ENCODE measurements at places on chromosomes 5 and 9.

- no peak for DNase-seq
Observed at GRCh38 chr9:24738421-24738961, 192.8 kb upstream of the IZUMO3 start.

DNA sequence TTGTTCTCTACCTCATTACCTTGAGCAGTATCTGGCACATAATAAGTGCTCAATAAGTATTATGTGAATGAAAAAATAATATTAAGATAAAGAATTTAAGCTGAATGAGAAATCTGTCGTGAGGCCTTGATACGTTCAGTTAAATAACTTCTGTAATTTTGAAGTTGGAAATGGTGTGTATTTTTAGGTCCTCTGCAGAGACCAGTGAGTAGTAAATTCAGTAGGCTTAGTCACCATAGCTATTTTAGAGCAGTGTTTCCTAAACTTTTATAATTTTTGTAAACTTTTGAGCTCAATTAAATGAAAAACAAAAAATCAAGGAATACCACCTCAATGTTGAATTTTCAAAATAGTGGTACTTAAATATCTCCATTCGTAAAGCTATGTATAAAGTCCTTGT is 25.0 kb downstream of the ERBIN start:
- DNase-seq = no peak

DNA sequence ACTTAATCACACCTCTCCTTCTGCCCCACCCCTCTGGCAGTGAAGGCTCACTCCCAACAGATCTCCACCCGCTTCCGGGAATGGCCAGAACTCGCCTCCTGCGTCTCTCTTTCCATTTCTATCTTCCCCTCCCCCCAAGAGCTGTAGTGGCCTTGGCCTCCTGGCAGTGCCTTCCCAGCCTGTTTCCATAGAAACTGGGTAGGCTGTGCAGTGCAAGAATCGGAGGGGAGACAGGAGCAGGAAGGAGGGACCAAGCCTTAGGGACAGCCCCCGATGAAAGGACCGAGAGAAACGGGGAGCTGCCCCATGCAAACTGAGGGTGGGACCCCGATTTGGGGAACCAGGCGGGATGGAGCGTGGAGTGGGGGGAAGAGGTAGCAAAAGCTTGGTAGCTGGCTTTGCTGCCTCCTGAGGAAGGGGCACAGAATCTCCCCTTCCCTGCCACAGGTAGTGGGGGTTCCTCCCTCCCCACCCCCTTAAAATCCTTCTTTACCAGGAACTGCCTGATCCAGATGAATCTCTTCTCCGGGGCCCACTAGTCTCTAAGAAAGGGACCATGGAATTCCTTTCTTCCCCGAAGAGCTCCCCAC is 4.5 kb upstream of the PCDH1 start:
- DNase-seq = no peak

DNA sequence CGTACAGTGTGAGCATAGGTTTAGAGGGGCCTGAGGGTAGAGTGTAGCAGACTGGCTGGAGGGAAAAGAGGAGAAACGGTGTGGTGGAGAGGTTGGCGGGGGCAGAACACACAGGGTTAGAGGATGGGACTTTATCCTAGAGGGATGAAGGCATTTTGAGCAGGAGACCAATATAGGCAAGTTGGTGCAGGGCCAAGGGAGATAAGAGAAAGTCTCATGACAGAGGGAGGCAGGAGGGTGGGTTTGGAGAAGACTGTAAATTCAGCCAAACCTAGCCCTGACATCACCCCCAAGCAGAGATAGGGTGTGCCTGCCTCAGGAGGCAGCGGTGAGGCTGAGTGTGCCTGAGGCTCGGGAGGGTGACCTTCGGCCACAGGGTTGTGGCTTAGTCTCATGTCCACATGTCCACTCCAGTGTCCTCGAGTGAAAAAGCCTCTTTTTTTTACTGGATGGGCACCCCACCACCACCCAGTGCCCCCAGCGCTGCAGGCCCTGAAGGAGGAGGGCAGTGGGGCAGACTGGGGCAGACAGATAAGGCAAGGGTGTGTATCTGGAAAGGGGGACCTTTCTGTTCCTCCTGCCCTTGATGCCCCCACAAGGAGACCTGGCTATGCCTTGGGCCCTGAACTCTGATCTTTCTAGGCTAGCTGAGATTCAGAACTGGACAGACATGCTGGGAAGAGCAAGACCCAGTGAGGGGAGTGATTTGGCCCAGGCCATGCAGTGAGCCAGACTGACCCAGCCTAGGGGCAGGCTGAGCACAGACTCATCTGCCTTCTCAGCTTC is 108.7 kb downstream of the RGS3 start:
- no peak for DNase-seq

DNA sequence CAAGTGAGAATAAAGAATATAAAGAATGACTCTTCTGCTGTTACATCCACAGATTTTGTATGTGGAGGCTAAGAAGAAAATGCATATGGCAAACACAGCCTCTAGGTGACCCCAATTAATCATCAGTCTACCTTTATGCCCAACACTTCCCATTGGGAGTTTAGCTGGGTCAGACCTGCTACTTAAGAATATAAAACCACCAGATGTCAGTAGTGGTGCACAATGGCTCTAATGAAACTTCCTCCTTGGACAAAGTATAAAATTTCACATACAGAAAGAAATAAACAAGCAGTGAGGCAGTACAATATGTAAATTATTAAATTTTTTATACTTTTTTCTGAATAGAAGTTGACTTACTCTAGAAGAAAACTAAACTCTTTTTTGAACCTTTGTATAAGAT is 539.9 kb downstream of the BRINP1 start:
- no peak for DNase-seq

Data from activated CD8-positive, alpha-beta memory T cell treated with anti-CD3 and anti-CD28 coated beads for 1 hour (primary cell).